ENCODE measurements at places on chromosomes 3 and 15.

GRCh38 chr15:67783303-67783702, 42.0 kb upstream of the SKOR1 start:
- peak; percentile 36 for DNase-seq

- DNase-seq: no peak
Measured at GRCh38 chr3:161401389-161401788, 30.1 kb upstream of the SPTSSB start.

GRCh38 chr15:74504836-74505235, 36.2 kb upstream of the ARID3B start:
- no peak for DNase-seq

GRCh38 chr3:132786890-132787289, 64.7 kb upstream of the NPHP3 start:
- DNase-seq: no peak

DNA sequence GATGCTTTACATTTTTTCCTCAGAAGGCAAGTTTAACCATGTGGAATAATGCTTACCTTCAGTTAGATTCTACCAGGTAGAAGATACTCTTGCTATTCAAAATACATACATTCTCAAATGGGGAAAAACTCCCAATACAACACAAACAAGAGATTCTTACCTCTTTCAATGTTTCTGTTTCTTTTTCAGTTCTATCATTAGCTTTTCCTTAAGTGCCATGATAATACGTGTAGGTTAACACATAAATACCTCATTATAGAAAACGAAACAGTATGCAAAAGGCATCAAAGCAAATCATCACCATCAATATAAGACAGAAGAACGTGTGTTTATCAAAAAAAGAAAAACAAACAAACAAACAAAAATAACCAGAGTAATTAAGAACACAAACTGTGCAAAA, 300.7 kb upstream of the ROBO1 start:
- no peak for DNase-seq

DNA sequence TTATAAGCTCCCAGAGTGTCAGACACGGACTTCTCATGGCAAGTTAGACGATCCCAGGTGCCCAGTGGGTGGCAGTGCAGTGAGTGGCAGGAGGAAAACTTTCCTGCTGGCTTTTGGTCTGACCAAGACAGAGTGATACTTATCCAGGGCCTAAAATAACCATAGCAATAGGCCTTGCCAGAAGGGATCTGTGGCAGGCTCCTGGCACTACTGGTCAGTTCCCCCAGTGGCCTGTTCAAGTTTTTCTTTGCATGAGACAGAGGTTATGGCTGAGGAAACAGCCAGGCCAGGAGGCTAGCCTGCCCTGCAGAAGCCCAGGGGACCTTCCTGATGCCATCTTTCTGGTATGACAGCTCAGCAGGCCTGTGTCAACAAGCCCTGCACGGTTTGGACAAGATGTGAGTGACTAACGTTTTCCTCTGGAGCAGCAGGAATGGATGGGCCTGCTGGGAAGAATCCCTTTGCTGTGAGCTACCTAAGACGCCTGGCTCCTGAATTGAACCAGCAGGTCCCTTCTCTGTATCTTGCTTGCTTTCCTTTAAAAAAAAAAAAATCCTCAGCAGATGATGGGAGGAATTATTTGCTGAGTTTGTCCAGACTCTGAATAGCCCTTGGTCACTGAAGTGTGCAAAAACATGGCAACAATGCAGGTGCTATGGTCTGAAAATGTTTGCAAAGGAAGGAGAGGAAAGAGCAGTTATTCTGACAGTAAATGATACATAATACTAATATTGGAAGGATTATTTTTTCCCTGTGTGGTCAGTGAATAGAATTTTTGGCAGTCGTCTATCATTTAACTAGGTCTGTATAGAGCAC, 18.0 kb downstream of the SCG5 start:
- DNase-seq: peak; percentile 40

- DNase-seq: no peak
Measured at GRCh38 chr3:46386205-46386604, 15.5 kb downstream of the CCR5 start.

- no peak for DNase-seq
Measured at GRCh38 chr15:59349680-59350420, 22.8 kb downstream of the MYO1E start.

DNA sequence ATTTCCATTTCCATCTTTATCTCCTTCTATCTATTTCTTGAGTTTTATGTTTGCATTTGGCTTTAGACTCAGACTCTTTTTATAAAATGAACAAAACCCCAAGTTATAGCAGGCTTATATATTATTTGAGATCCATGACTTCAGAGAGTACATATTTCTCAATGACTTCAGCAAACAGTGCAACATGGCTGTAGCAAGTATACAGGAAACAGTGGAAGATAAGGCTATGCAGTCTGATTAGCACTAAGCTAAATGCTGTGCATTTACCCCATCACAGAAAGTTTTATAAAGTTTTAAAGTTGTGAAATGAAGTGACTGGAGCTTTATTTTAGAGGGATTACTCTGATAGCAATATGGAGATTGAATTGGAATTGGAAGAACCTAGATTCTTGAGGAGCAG, 463.5 kb upstream of the TGFBR2 start:
- no peak for DNase-seq

- no peak for DNase-seq
Measured at GRCh38 chr3:182818296-182818978, 25.1 kb downstream of the ATP11B start.

DNA sequence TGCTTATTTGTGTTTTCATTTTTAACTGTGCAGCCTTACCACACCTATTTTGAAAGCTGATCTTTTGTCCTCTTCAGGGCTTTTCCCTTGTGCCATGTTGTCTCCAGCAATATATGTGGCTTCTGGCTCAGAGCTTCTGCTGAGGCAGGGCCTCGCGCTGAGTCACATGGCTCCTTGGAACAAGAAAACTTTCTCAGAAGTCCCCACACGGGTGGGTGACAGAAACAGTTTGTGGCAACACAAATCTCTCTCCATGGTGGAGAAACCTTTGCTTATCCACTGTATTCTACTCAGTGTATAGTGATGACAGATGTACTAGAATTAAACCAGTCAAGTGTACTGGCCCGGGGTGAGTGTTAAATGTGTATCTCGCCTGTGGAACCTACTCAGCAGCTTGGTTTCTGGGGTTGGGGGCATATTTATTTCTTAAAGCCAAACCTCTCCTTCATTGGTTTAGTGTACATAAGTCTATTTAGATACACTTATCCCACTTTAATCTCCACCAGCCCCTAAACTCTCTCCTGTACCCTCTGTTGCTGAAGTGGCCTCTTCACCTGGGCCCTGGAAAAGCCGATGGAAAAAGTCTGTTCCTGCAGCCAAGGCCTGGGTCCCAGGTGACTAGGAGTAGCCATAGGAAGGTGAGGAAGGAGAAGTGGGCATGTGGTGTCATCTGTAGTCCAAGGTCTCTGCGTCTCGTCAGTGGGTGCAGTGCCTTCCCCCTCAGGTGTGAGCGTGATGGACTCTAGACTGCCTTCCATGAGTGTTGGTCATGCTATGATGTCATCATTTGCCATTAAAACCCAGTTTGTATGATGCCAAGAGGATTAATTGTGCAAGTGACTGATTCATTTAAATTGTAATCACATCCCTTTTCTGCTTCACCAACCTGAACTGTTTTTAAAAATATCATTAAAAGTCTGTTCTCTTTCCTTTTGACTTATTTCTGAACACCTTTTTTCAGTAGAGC, 3.2 kb upstream of the FBXL22 start:
- no peak for DNase-seq

GRCh38 chr15:43889042-43889441, 62.2 kb downstream of the WDR76 start:
- DNase-seq: no peak

DNA sequence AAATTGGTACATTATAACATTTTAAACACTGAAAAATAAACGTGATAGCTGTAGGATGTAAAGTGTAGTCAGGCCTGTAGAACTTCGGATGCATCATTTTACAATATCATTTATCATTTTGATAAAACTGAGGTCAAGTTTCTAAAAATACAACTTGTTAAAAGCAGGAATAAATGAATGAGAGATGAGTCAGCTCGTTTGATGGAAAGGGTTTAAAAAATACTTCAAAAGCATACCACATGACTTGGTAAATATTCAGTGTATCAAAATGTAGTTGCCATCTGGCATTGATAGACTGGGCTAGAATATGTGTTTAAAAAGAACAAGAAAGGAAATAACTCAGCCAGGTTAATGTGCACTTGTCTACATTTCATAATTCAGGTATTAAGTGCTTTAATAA, 357.0 kb downstream of the TIGIT start:
- no peak for DNase-seq

DNA sequence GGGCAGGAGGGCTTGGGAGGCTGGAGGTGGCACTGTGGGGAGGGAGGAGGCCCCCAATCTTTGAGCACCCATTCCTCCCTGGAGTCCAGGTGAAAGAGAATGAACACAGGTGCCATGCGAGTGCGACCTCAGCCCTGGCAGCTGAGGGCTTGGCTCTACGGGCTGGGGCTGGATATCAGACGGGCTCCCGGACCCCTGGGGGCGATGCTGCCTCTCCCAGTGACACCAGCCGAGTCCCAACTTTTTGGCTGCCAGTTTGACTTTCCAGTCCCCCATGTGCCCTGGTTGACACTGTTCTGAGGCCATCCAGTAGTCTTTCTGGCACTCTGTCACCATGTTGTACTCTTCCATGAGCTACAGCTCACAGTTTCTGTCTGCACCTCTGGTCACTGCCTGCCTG, 1.2 kb downstream of the VILL start:
- no peak for DNase-seq
